ENCODE measurements at places on chromosomes 2 and 18.
A peak's percentile ranks its signal among the peaks of the same experiment; 100 is the strongest.

GRCh38 chr2:181911830-181912229 is 20.3 kb downstream of the ITPRID2 start:
- DNase-seq = no peak

- no peak for DNase-seq
Observed at GRCh38 chr18:37465958-37466357, 99.6 kb downstream of the CELF4 start.

- DNase-seq = no peak
Observed at GRCh38 chr2:108267101-108267500, 21.6 kb upstream of the SULT1C2 start.

DNA sequence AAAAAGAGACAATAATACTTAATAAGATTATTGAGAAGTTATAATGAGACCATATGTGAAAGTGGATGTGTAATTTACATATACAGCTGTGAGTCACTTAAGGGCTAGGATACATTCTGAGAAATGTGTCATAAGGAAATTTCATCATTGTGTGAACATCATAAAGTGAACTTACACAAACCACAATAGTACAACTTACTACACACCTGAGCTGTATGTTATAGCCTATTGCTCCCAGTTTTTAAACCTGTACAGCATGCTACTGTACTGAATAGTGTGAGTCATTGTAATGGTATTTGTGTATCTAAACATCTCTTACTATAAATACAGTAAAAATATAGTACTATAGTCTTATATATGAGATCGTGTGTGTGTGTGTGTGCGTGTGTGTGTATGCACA is 1420.3 kb upstream of the PIK3C3 start:
- no peak for DNase-seq

DNA sequence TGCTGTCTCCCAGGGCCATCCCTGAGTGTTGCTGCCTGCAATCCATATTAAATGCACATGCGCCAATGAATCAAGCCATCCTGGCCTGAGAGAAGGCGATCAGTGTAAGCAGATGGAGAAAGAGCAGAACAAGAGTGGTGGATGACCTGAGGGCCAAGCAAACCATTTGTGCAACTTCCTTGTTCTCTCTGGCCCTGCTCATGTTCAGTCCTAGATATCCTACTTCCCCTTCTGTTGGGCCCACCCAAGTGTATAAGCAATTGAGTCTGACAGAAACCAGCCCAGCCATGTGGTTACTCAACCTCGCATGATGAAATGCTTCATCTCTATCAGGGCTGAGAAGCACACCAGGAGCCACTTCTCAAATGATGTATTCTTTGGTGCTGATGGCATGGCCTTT is 383.1 kb upstream of the ID2 start:
- no peak for DNase-seq

- no peak for DNase-seq
Observed at GRCh38 chr18:41140506-41140905, 814.5 kb upstream of the PIK3C3 start.

DNA sequence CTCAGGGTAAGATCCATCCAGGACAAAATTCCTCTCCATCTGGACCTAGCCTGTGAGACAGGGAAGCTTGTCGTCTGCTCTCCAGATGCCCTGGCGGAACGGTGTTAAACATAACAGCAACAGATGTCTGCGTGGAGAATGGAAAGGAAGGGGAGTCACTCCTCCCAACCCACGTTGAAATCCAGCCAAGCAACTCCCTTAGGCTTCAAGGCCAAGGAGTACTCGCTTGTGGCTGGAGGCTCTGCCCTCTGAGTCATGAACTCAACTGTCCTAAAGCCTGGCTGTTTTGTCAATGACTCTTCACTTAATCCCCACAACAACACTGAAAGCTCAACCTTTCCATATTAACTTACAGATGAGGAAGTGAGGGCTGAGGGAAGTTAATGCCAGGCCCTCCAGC is 42.2 kb downstream of the TPO start:
- DNase-seq = no peak

GRCh38 chr2:115160531-115161080 is 718.2 kb downstream of the DPP10 start:
- DNase-seq = no peak

GRCh38 chr2:16487686-16488085 is 177.9 kb downstream of the CYRIA start:
- no peak for DNase-seq

DNA sequence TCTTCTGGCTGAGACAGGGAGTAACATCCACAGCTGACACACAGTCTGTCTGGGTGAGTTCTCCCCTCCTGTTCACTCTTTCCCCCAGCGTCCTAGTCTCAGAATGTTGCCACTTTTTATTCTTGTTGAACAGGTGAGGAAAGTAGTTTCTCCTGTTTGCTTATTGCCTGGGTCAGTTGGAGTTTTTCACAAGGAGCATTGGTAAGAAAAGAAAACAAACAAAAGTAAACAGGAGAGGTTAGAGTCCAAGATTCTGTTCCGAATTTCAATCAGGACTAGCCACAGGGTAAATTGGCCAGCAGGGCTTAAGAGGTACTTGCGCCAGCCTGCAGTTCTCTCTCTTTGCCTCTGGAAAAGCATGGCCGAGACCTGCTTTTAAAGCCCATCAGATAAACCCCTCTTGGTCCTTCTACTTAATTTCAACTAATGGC is 255.0 kb upstream of the EPAS1 start:
- DNase-seq = no peak

- DNase-seq = no peak
Observed at GRCh38 chr18:38313831-38314230, 748.2 kb upstream of the CELF4 start.

DNA sequence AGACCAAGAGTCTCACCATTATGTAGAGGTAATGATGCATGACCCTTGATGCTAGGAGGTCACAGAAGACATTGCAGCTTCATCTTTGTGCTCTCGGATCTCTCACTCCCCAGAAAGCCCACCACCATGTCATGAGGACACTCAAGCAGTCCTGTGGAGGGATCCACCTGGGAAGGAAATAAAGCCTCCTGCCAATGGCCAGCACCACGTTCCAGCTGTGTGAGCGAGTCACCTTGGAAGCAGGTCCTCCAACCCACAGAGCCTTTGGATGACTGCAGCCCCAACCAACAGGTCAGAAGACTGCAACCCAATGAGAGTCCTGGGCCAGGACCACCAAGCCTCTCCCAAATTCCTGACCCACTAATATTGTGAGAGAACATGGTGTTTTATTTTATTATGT is 38.4 kb downstream of the CYP26B1 start:
- no peak for DNase-seq

DNA sequence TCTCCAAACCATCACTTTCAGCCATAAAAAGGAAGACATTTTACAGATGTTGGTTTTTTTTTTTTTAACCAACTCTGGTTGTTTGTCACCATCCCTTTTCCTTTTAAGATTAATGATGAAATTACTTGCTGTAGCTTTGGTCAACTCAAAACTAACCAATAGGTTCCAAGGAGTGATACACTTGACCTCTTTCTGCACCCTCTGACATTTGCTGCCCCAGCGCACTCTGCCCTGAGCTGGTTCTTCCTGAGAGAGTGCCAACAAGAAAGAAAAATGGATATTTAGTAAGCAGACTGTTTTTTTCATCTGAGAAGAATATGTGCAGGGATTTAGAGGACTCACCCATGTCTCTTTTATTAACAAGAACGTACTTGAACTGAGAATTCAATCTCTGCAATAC is 520.0 kb downstream of the TXNL1 start:
- no peak for DNase-seq

GRCh38 chr2:129828792-129829191 is 150.7 kb upstream of the RAB6C start:
- DNase-seq = no peak

- no peak for DNase-seq
Observed at GRCh38 chr2:20960003-20960402, 83.9 kb downstream of the APOB start.

- DNase-seq = peak; percentile 47
Observed at GRCh38 chr2:175690113-175690837, 311.8 kb downstream of the LNPK start.

- no peak for DNase-seq
Observed at GRCh38 chr18:27865431-27865830, 311.5 kb downstream of the CDH2 start.

- DNase-seq = no peak
Observed at GRCh38 chr2:67399831-67400489, 2.8 kb downstream of the ETAA1 start.

DNA sequence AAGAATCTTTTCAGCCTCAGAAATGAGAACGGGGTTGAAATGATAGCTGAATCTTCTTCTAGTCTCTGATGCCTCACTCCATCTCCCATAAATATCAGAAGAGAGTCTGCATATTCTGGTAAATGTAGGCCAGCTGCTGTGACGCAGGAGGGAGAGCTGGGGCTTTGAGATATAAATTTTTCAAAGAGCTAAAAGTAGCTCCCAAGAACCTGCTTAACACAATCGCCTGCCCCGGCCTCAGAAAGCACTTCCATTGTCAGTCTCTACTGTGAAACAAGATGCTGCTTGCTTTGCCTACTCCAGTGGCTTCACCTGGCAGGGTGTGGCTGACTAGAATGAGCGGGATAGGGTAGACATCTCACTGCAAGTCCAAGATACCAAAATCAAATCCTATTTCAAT is 105.0 kb upstream of the CCDC150 start:
- no peak for DNase-seq

- no peak for DNase-seq
Observed at GRCh38 chr2:221304916-221305315, 267.2 kb downstream of the EPHA4 start.

DNA sequence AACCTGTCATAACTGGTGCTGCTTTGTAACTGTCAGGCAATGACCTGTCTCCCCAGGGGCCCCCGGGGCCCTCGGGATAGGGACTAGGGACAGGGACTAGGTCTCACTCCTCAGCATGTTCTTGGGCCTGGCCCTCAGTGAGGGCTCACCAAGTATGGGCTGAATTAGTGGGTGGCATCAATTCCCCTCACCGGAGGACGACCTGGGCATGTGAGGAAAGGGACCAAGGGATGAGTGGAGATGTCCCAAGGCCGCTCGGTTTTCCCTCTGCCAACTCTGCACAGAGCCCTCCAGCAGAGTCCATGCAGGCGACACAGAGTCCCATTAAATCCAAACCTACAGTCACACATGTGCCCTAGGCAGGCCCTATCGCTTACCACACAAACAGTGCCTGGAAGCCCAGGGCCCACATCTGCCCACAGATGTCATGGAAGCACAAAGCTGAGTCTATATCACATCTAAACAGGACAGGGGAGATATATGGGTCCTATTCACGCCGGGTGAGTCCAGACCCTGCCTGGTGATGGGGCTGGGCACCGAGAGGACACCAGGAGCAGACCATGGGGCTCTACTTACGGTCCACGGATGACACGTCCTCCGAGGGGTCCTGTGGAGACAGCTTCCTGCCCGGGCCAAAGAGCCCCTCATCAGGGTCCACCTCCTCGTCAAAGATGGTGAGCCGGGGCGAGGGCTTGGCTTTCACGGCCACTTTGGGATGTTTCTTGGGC is 26.6 kb downstream of the HS1BP3 start:
- no peak for DNase-seq

DNA sequence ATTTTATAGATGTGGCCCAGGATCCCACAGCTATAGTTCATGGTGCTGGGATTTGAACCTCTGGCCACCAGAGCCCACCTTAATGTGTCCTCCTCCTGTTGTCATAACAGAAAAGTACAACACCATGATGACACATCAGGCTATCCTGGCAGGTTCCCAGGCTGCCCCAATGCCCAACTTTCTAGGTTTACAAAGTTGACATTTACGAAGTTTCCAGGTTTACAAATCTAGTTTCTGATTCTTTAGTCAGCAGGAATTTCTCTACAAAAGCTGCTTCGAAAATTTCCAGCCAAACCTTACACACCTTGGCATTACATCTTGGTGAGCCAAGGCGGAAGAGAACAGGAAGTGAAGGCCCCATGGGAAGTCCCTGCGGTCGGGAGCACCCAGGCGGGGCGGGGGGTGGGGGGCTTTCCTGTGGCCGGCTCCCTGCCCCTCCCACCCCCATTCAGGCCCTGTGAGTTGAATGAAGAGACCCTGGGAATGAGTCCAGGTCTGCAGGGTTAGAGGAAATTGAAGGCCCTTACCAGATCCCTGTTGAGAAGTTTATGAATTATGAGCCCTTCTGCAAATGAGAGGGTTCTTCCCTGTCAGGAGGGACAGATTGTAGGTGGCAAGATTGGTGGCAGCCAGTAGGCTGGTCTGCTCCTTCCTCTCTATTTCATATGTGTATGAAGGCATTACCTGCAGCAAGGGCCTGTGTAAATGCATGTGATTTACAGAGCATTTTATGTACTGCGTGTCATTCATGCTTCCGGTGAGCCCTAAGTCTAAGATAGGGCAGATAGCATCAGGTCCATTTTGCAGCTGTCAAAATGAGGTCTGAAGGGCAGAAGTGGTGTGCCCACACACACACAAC is 11.1 kb upstream of the IL1RN start:
- DNase-seq = no peak

DNA sequence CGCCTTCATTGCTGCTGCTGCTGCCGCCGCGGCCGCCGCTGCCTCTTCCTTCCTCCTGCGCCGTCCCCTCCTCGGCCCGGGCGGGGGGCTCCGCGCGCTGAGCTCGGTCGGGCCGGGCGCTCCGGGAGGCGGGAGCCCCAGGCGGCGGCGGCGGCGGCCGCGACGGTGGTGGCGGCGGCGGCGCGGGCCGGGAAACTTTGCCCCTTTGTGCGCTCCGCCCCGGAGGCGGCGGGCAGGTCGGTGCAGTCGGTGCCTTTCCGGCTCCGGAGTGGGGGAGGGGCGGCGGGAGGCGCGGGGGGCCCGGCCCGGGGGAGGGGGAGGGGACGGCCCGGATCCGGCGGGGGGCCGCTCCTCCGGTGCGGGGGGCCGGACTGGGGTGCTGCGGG is 205 bp downstream of the TET3 start:
- no peak for DNase-seq

- no peak for DNase-seq
Observed at GRCh38 chr2:133600266-133600928, 32.1 kb upstream of the NCKAP5 start.

DNA sequence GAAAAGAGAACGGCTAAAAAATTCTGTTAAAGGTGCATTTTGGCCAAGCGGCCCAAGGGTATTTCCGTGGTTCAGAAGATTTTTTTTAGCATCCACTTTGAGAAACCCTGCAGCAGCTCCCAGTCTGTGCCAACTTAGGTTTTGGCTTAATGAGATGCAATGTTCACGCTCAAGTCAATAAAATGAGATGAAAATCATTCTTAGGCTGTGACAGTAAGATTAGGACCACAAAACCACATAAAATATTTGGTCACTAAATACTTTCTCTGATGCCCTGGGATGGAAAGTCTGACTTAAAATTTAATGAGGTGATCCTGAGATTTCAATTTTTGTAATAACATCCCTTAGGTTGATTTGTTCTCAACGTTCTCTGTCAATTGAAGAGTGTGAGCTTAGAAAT is 74.2 kb upstream of the FHL2 start:
- no peak for DNase-seq
